ENCODE measurements at places on chromosomes 1 and 21. TPM values are rescaled to one million over a fixed set of nuclear protein-coding genes. Genes with fewer than 3 reads are reported as not detected.

PRAMEF12 gene
- total RNA-seq, result not detected

CELA3B gene
- total RNA-seq, result not detected

PBX1 gene
- 719 TPM for total RNA-seq

GSTM1 gene
- total RNA-seq, result 48.8 TPM

GRCh38 chr1:24893431-24893830 is 36.6 kb downstream of the RUNX3 start:
- no peak for DNase-seq

DNA sequence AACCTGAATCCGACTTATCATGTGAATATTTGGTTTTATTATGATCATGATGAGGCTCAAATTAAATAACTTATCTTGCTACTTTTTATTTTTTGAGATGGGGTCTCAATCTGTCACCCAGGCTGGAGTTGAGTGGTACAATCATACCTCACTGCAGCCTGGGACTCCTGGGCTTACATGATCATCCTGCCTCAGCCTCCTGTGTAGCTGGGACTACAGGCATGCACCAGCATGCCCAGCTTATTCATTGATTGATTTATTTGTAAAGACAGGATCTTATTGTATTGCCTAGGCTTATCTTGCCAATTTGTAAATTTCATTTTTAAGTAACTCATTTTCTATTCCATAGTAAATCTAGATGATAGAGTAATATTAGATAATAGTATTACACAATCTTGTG is 84.3 kb downstream of the COL11A1 start:
- no peak for DNase-seq

DNA sequence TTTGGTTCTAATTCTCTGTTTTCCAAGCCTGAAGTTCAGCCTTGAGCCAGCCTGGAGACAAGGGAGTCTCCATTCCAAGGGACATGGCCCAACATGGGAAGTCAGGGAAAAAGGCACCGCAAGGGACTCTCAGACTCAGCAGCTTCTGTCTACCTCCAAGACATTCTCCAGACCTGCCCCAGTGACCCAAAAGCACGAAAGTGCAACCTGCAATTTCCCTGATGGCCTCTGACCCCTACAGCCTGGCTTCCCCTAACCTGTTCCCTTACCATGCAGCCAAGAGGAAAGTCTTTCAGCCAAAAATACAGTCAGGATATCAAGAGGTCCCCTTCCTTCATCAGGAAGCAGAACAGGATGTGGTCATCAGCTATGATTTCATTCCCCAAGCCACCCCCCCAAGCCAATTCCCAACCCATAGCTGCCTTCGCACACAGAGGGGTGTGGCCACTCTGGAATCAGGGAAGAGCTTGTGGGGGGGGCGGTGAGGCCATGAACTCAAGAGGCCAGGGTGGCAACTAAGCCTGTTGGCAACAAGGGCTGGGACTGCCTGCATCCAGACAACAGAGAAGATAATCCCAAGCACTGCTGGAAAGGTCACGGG is 59.2 kb downstream of the TIAM1 start:
- no peak for DNase-seq

- DNase-seq, result no peak
Observed at GRCh38 chr1:179586107-179586823, 5.4 kb upstream of the TDRD5 start.

Measured in mesothelial cell of epicardium (in vitro differentiated cells).